ENCODE measurements at places on chromosomes 1 and 21.

DNA sequence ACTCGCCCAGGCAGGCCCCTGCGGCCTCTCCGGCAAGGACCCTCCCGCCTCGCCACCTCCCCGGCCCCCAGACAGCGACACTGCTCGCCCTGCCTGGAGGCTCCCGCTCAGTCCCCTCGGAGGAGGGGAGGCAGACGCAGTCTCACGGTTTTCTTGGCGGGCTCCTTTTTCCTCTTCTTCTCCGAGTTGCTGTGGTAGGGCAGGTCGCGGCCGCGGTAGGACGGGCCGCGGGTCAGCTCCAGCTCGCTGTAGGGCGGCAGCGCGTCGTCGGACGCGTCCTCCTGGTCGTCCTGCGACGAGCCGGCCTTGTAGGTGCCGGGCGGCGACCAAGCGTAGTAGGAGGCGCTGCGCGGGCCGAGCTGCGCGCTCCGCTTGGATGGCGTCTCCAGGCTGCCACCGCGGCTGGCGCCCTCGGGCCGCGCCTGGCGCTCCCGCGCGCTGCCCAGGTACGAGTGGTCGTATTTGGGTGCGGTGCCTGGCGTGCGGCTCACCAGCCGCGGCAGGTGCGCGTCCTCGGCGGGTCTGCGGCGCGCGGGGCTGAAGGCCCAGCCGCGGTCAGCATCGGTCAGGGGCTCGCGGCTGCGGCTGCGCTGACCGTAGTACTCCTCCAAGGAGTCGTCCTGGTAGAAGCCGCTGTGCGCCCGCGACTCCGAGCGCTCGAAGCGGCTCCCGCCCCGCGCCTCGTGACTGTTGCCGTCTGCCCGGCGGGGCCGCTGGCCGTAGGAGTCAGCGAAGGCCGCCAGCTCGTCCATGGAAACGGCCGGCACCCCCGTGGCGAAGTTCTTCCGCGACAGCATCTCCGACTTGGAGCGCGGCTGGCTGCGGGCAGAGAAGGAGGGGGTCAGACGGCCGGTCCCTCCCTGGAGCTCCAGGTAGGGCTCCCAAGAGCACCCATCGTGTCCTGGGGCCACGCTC lies 44.8 kb upstream of the TADA1 start:
- no peak for DNase-seq

DNA sequence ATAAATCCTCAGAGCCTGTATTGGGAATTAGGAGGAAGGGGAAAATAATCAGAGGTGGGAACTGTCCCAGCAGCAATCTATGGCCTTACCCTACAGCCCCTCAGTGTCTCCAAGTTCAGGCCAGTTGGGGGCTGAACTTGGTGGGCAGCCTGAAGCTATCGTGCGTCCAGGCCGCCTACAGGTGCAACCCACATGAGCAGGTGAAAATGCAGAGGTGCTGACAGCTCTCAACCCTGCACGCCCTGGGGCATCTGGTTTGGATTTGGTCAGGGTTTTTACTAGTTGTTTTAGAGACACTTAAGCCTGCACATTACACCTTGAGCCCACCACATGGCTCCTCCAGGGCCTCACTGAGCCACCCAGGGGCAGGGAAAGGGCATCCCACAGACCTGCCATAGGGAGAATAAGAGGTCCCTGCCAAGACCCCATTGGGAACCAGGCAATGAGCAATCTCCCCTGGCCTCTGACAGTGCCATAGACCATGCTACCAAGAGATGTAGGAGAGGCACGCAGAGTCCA lies 209.5 kb downstream of the FOXD2 start:
- DNase-seq = no peak

DNA sequence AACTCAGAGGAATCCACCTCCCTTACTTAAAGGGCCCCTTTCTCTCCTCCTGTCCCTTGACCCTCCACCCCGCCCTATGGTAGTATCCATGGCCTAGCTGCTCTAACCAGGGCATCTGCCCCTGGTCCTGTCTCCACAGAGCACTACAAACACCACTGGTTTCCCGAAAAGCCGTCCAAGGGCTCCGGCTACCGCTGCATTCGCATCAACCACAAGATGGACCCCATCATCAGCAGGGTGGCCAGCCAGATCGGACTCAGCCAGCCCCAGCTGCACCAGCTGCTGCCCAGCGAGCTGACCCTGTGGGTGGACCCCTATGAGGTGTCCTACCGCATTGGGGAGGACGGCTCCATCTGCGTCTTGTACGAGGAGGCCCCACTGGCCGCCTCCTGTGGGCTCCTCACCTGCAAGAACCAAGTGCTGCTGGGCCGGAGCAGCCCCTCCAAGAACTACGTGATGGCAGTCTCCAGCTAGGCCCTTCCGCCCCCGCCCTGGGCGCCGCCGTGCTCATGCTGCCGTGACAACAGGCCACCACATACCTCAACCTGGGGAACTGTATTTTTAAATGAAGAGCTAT lies 1.7 kb downstream of the BTG2 start:
- DNase-seq = no peak

DNA sequence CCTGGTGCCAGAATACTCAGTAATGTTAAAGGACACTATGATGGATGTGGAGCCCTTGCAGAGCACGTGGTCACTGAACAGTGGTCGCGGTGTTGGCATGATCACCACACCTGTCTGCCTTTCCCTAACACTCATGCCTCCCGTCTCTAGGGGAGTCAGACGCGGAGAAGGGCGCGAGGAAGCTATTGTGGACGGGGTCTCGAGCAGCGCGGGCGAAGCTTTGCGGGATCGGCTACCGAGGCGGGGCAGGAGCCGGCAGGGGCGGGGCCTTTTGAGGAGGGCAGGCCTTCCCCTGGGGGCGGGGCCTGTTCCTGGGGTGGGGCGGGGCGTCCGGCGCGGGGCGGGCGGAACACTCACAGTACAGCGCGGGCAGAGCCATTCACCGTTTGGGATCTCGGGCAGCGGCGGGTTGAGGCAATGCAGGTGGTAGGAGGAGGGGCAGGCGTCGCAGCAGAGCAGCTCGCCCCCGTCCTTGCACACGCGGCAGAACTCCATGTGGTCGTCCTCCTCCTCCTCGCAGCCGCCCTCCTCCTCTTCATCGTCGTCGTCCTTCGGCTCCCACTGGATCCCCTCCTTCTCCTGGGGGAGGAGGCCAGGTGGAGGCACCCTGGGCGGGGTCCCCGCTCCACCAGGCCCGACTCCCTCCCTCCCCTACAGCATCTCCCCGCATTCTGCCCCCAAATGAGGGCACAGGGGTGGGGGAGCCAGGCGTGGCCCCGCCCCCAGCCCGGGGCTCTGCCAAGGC lies 31.5 kb downstream of the CHD5 start:
- DNase-seq = peak; percentile 15

DNA sequence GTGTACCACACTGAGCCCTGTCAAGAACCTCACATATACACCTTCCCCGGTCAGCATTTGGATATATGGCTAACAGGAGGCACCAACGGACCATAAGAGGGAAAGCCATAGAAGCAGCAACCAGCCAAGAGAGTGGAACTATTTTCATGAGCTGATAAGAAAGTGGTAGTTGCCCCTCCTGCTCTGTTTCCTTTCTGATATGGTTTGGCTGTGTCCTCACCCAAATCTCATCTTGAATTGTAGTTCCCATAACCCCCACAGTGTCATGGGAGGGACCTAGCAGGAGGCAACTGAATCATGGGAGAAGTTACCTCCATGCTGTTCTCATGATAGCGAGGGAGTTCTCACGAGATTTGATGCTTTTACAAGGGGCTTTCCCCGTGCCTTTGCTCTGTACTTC lies 366.1 kb upstream of the DAB1 start:
- DNase-seq = no peak

DNA sequence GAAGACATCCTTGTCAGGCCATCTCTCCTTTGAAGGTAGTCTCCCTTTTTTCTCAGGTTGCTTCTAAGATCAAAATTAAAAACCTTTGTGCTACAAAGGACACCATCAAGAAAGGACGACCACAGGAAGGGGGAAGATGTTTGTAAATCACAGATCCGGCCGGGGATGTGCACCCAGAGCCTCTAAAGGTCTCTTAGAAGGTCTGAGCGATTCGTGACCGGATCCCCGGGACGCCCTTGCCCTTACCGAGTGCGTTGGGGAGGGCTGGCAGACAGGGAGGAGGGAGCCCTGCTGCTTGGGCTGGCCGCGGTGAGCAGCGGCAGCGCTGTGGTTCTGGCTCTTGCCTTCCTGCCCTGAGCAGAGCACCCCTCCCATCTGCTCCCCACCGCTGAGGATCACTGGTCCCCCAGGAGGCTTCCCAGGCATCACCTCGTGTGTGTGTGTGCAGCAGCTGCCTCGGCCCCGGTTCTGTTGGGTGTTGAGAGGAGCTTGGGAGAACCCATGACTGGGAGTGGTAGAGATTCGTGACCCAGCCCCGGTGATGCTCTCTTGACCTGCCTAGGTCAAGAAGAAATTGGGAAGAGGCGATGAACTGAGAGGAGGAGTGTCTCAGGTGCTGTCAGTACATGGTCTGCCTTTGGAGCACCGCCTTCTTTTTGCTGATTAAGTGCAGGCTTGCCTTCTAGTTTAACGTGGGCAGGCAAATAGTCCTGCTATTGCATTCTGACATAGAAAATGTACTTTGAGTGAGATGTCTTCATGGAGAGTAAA lies 34.5 kb downstream of the AGPAT3 start:
- DNase-seq = no peak

DNA sequence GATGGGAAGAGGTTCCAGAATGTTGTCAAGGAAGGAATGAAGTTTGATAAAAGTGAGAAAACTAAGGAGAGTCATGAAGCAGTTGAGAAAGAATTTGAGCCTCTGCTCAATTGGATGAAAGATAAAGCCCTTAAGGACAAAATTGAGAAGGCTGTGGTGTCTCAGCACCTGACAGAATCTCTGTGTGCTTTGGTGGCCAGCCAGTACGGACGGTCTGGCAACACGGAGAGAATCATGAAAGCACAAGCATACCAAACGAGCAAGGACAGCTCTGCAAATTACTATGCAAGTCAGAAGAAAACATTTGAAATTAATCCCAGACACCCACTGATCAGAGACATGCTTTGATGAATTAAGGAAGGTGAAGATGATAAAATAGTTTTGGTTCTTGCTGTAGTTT lies 142.8 kb downstream of the CDC7 start:
- no peak for DNase-seq

DNA sequence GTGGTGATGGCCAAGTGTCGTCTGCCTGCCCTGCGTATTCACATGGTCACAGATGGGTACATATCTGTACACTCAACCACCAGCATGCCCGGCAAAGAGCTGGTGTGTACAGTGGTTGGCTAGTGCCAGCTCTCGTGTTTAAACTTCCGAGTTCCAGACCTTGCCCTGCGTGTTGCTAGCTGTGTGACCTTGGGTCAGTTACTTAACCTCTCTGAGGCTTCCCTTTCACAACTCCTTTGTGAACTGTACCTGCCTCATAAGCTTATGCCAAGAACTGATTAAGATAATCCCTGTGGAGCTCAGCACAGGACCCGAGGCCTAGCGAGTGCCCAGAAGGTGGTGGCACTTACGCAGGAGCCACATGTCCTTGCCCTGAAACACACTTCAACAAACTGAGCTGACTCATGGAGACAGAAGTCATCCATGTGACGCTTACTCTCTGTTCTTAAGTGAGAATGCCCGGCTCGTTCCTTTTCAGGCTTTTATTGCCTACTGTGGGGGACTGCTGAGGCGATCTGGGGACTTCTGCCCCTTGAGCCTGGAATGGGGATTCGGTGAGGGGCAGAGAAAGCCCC lies 55.4 kb downstream of the ALPL start:
- peak; percentile 52 for DNase-seq

GRCh38 chr1:208844158-208844557 lies 600.0 kb upstream of the PLXNA2 start:
- no peak for DNase-seq
